ENCODE measurements at places on chromosomes 13 and 19.

- DNase-seq, result no peak
These were observed 19.9 kb downstream of the OR7A5 start for GRCh38 chr19:14814982-14815652.

DNA sequence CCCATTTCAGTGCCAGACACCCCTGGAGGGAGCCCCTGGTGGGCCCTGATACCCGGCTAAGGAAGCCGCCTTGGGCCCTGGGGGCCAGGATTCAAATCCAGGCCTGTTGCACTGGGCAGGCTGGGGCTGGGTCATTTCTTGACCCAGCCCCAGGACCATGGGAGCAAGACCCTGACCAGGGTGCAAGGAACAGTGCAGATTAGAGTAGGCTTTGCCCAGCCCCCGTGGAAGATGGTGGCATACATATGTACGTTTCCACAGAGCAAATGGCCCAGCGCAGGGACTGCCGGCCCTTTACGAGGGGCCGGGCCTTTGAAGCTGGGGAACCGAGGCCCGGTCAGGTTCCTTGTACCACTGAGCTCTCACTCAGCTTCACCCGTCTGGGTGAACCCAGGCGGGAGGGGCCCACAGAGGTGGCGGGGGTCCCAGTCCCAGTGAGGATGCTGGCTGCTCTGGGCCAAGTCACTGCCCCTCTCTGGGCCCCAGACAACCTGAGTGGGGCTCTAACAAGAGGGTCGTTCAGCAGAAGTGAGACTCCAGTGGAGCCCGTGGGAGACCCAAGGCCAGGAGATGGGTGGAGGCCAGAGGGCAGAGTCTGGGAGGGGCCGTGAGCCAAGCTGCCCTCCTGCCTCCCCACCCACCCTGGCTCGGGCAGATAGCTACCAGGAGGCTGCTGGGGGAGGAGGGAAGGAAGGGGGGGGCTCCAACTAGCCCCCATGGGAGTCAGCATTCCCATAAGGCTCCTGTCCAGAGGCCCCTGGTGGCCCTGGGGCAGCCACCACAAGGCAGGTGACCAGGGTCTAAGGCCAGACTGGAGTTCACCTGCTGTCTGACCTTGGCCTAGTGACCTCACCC, 2.7 kb downstream of the MKNK2 start:
- no peak for DNase-seq

GRCh38 chr19:31397308-31397707, 48.1 kb upstream of the TSHZ3 start:
- no peak for DNase-seq

- no peak for DNase-seq
These were observed 3.7 kb upstream of the ZNF329 start for GRCh38 chr19:58154287-58154678.

Data from spinal cord (tissue), 10 donors.